Posterior vena cava (tissue), 2 donors: ENCODE measurements at places on chromosomes 16 and 17.
A peak's percentile ranks its signal among the peaks of the same experiment; 100 is the strongest.

GRCh38 chr17:1765576-1765975, 3.7 kb downstream of the SERPINF1 start:
- DNase-seq: no peak

- no peak for DNase-seq
Measured at GRCh38 chr17:6893382-6894205, 62.1 kb upstream of the TEKT1 start.

GRCh38 chr16:81995651-81996050, 15.6 kb downstream of the SDR42E1 start:
- DNase-seq: no peak

- DNase-seq: no peak
Measured at GRCh38 chr16:73057291-73058210, 9.6 kb upstream of the ZFHX3 start.

GRCh38 chr16:77531752-77532151, 96.9 kb upstream of the ADAMTS18 start:
- no peak for DNase-seq

DNA sequence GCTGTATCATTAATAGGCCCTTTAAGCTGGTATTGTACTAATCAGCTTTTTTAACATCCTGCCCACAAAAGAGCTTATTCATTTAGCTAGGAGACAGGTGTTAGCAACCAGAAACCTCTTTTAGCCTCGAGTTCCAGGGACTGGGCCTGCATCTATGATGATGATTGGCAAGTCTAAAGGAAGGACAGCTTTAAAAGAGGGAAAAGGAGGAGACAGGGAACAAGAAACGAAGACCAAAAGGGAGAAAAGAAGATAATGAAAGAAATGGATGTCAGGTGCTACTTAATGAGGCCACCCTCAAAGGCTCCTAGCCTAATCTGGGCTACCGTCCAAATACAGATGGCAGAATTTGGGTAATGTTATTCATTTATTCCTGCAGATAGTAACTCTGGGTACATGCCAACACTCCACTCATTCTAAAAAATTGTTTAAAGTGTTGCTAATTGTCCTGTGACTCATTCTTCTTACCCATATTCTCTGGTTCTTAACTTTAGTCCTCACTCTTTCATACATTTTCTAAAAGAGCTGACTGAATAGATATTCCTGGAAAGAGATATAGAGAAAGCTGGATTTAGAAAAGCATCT, 18.7 kb upstream of the RFFL start:
- DNase-seq: no peak

GRCh38 chr17:8285270-8286181, 2.9 kb upstream of the RANGRF start:
- DNase-seq: no peak

- no peak for DNase-seq
Measured at GRCh38 chr16:86448306-86448890, 61.9 kb upstream of the FOXF1 start.

DNA sequence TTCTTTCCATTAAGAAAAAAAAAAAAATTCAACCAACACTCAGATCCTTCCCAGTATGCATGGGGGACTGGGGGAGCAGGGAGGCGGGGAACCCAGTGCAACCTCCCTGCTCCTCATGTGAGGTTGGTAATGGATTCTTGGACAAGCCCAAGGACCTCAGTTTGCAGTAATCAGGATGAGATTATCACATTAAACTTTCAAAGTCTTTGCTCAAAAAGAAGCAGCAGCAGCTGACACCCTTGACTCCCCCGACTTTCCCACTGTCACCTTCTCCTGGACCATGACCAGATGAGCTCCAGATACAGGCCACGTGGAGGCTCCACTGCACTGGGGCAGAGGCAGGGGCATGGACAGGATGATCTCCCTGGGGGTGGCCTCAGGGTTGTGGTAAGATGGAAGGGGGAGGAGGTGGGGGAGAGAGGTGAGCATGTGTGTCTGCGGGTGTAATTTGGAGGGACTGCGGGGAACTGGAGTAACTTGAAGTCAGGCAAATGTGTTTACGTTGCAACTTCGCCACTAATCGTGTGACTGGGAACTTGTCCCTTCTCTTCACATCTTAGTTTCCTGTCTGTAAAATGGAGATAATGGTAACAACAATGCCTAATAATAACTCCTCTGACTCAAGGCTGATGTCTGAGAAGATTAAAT, 19.8 kb downstream of the ZNF385C start:
- DNase-seq: no peak

DNA sequence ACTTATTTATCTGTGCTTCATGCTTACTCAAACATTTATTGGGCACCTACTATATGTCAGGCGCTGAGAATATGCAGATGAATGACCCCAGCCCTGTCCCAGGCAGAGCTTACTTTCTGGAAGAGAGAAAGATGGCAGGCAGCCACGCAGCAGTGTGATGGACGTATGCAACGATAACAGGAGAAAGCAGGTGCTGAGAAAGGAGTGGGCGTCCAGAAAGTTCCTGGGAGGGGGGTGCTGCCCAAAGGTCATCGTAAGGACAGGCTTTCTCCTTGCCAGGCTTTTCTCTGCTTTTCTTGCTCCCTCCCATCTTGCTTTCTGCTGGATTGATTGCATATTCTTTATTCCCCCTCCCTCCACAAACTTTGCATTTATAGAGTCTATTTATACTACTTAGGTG, 124.5 kb downstream of the GAS7 start:
- DNase-seq: peak; percentile 41

GRCh38 chr17:6548578-6549330, 7.6 kb downstream of the PITPNM3 start:
- no peak for DNase-seq

- DNase-seq: no peak
Measured at GRCh38 chr17:77999413-78000173, 41.1 kb downstream of the TNRC6C start.

- DNase-seq: no peak
Measured at GRCh38 chr16:50509521-50510341, 38.5 kb upstream of the NKD1 start.

DNA sequence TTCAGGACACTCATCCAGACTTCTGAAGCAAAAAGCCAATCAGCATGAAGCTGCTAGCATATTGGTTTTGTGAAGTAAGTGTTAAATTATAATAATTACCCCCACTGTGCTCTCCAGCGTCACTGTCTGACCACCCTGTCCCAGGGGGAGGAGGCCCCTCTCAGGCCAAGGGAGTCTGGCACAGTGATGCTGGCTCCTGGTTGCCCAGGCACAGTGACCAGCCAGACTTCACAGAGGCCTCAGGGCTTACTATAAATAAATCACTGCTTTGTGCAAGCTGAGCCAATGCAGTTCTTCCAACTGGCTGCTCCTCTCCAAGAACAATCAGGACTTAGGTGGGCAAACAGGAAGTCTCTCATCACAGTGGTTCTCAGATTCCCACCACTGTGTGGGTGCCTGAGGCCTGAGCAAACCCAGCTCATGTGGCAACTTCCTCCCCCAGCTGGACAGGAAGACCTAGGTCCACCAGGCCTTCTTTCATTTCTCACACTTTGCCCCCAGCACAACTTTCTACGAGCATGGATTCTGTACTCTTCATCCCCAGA, 1.7 kb upstream of the DBNDD1 start:
- no peak for DNase-seq

- peak; percentile 82 for DNase-seq
Measured at GRCh38 chr17:2233441-2233947, 70.1 kb downstream of the SMG6 start.

- no peak for DNase-seq
Measured at GRCh38 chr17:72363089-72363610, 242.3 kb downstream of the SOX9 start.

GRCh38 chr17:30292286-30292858, 628 bp upstream of the BLMH start:
- DNase-seq: no peak

DNA sequence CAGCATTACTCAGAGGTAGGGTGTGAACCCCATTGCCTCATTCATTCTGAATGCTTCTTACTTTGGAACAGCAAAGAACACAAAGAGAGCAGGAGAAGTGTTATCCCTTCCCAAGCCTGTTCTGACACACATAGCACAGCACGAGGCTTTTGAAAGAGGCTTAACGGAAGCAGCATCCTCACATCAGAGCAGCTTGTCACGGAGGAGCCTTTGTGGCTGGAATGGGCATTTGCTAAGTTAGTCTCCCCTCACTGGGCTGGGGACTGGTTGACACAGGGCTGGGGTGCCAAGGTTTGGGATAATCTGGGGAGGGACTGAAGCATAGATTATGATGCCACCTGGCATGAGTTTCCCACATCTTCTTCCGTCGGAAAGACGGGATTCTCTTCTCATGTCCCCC, 167.5 kb upstream of the DNAH9 start:
- no peak for DNase-seq

- DNase-seq: no peak
Measured at GRCh38 chr17:16046966-16047365, 47.3 kb downstream of the TTC19 start.

DNA sequence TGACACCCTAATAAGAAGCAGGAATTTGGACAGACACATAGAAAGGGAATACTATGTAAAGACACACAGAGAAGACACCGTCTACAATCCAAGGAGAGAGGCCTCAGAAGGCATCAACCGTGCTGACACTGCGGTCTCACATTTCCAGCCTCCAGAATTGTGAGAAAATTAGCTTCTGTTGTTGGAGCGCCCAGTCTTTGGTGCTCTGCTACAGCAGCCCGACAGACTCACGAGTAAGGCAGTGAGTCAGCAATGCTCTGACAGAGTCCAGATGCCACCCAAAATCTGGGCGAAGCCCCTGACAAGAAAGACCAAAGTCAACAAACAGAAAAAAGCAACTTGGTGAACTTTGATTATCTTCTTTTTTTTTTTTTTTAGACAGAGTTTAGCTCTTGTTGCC, 32.5 kb upstream of the RAI1 start:
- no peak for DNase-seq

DNA sequence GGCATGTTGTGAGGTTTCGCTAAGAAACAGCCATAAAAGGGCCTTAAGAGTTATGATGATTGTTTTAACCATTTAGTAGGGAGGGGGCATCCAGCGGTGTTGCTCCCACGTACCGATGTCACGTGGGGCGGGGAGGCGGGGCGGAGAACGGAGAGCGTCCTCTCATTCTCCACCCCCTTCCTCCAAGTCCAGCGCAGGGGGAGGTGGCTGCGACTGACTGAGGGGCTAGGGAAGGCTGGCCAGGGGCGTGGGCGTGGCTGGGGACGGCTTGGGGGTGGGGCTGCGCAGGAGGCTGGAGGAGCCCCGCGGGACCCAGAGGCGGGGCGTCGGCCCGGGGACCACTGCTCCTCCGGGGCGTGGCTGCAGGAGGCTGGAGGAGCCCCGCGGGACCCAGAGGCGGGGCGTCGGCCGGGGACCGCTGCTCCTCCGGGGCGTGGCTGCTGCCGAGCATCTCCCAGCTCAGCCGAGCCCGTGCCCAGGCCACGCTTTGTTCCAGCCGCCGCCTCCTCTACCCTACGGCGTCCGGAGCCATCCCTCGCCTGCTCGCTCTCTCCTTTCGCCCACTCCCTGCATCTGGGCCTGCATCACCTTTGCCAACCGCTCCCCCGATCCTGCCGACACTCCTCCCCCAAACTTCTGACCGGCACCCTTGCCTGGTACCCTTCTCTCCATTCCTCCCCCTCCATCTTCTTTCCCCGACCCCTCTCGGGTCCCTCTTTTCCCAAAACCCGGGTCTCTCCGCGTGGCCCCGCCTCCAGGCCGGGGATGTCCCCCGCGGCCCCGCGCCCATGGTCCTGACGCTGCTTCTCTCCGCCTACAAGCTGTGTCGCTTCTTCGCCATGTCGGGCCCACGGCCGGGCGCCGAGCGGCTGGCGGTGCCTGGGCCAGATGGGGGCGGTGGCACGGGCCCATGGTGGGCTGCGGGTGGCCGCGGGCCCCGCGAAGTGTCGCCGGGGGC, at the start of gene SARM1:
Gene SARM1, plus strand, starts transcription at position 450 of the 958 bp plus-strand sequence. Its CDS starts 339 bp downstream, at position 789.
- DNase-seq: peak; percentile 95

GRCh38 chr16:75593825-75594820, 27.9 kb downstream of the GABARAPL2 start:
- no peak for DNase-seq

GRCh38 chr17:62791235-62791734, 16.8 kb downstream of the MARCHF10 start:
- no peak for DNase-seq
